ENCODE measurements at places on chromosomes 13 and 19.

- DNase-seq, result peak; percentile 45
Observed at GRCh38 chr19:3698974-3699740, 1.1 kb downstream of the PIP5K1C start.

GRCh38 chr19:5094768-5095567 is 126.1 kb downstream of the KDM4B start:
- DNase-seq, result no peak

- DNase-seq, result no peak
Observed at GRCh38 chr13:72886272-72887067, 104.5 kb downstream of the PIBF1 start.

DNA sequence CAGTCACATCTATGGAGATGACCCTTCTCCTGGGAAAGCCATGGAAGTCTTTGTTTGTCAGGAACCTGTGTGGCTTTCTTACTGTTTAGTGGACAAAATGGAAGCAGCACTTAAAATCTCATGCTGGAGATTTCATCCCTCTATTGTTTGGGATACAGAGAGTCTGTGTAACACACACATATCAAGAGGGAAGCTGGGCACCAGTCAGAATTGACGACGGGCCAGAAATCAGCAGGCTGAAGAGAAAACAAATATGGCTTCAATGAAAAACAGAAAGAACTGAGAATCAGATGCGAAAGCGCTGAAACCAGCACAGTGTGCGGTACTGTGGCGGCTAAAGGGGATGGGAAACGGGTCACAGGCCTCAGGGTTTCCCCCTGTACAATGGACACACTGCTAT is 72.2 kb upstream of the WASF3 start:
- DNase-seq, result no peak

GRCh38 chr19:4996701-4997100 is 27.8 kb downstream of the KDM4B start:
- DNase-seq, result no peak

DNA sequence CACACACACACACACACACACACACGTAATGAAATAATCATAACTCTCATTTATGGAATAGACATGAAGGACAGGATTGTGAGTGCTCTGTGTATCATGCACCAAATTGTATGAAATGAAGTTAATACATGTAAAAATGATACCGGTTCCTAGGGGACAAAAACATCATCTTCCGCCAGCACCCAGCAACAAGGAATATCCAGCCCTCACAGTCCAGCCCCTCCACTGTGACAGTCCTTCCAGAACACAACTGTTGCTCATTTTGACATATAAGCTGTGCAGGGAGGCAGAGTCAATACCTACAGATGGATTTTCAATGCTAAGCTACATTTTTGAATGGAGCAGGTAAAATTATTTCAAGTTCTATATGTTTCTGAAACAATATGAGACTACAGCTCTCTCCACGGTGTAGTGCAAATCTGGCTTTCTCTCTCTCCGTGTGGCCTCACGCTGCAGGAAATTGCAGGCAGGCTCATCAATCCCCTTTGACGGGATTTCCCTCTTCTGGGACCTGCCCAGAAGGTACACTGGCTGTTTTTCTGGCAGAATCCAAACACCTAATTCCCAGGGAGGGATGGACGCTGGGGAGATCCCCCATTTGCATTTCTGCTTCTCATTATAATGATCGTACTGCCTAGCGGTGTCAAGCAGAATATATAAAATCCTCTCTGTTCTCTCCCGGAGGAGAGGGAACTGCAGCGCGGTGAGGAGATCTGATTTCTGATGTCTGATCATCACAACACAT is 494.0 kb downstream of the LIG4 start:
- no peak for DNase-seq

DNA sequence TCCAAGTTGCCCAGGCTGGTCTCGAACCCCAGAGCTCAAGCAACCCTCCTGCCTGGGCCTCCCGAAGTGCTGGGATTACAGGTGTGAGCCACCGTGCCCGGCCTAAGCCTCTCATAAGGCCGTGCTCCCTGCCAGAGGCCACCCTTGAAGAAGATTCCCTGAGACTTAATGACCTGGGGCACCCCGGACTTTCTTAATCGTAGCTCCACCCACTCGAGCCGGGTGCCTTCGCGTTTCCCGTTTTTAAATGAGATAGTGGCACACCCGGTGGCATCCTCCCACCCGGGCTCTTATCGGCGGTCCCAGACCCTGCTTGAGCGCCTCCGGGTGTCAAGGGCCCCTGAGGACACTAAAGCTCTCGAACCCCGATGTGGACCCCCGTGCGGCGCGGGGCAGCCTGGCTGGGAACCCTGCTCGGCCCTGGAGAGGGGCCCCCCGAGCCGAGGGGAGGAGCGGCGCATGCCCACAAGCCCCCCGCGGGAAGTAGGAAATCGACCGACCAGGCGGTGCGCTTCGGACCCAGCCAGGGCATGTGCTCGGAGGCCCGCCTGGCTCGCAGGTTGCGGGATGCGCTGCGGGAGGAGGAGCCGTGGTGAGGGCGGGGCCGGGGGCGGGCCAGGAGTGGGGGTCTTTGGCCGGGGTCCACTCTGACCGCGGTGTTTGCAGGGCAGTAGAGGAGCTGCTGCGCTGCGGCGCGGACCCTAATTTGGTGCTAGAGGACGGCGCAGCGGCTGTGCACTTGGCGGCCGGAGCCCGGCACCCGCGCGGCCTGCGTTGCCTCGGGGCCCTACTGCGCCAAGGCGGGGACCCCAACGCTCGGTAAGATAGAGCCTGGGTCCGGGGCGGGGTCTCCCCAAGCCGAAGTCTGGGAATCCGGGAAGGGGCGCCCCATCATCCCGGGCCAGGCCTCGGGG is at the start of gene ANKLE1:
TSS of gene ANKLE1 (plus strand) at position 511 of the 914 bp plus-strand sequence. CDS start at position 531, 20 bp downstream.
- no peak for DNase-seq

DNA sequence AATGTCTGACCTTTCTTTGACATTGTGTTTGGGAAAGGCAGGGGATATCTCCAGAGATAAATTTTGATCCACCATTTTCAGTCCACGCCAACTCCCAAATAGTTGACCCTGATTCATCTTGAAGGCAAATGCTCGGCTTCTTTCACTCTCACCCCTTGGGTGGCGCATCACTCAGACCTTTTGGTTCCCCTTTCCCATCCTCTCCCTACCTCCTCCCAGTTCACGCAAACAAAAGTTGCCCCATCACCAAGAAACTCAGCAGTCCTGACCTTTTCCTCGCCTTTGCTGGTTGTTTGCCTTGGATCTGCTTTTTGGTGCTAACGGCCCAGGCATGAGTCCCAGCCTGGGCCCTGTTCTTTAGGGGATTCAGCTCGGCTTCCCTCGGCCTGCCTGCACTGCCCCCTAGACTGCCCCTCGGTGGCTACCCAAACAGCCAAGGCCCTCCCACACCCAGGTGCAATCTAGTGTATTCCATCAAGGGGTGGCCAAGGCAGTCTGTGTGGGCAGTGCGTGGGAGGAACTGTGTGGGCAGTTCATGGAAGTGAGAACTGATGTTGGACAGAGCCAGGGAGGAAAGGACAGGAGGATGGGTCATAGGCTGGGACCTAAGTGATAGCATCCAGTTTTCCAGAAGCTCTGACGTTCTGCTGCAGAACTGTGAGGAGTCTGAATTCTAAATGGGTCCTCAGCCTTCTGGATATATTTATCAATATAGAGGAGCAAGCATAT is 255.7 kb downstream of the DLEU7 start:
- no peak for DNase-seq

- DNase-seq, result no peak
Observed at GRCh38 chr13:45333977-45334922, 6.7 kb downstream of the TPT1 start.

DNA sequence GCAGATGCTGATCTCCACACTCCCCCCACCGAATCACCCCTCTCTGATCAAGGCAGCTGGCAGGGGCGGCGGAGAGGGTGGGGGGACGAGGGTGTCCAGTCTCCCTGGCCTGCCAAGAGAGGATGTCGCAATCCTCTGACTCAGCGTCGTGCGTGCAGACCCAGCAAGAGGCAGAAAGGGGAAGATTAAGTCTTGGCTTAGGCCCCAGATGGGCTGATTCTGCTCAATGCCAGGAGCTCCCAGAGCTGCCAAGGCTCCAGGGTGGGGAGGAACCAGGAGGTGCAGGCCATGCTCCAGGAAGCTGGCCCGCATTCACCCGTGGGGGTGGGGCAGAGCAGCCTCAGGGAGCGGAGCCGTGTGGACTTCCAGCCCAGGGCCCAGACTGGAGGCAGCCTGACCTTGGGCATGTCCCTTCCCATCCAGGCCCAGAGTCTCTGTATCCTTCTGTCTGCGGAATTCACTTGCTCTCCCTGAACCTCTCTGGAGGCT is 6.6 kb upstream of the BCL3 start:
- peak; percentile 99 for DNase-seq

GRCh38 chr13:100940658-100941057 is 266.1 kb upstream of the TMTC4 start:
- DNase-seq, result no peak

DNA sequence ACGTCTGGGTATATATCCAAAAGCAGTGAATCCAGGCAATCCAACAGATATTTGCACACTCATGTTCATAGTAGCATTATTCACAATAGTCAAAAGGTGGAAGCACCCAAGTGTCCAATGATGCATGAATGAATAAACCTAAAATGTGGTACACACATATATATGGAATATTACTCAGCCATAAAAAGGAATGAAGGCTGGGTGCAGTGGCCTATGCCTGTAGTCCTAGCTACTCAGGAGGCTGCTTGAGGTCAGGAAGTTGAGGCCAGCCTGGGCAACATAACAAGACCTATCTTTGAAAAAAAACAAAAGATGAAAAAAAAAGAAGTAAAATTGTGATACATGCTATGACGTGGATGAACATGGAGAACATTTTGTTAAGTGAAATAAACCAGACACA is 10.4 kb upstream of the USP12 start:
- no peak for DNase-seq

GRCh38 chr13:61935710-61936109 is 520.1 kb upstream of the PCDH20 start:
- DNase-seq, result no peak
